ENCODE measurements at places on chromosomes 6 and 20. TPM values are rescaled to one million over a fixed set of nuclear protein-coding genes. Genes with fewer than 3 reads are reported as not detected.

GRCh38 chr20:61437280-61438206 is 185.5 kb downstream of the CDH4 start:
- no peaks in the 10 kb centered on the region for H3K4me1 ChIP-seq
- no peaks in the 10 kb centered on the region for H3K27me3 ChIP-seq
- no peak for DNase-seq
- H3K27ac ChIP-seq = no peak overlapping the region
- H3K4me3 ChIP-seq = no peak overlapping the region

DNA sequence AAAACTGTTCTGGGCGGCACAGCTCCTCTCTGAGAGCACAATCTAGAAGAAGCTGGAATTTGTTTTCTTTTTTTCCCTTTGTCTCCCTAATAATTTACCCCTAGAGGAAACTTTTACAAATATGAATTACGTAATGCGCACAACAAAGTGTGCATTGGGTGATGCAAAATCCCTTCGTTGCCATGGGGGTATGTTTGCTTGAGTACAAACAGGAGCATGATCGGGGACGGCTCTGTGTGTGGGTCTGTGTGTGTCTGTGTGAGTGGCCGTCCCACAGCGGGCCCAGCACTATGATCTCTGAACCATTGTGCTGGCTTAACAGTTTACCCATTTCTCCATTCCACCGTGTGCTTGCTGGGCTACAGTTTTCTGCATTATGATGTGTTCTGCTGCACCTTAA is 278.2 kb downstream of the CDC5L start:
- no peaks in the 10 kb centered on the region for H3K27me3 ChIP-seq
- H3K4me1 ChIP-seq = no peaks in the 10 kb centered on the region
- H3K36me3 ChIP-seq = no peaks in the 10 kb centered on the region
- no peak overlapping the region for H3K4me3 ChIP-seq
- no peak overlapping the region for H3K27ac ChIP-seq

DNA sequence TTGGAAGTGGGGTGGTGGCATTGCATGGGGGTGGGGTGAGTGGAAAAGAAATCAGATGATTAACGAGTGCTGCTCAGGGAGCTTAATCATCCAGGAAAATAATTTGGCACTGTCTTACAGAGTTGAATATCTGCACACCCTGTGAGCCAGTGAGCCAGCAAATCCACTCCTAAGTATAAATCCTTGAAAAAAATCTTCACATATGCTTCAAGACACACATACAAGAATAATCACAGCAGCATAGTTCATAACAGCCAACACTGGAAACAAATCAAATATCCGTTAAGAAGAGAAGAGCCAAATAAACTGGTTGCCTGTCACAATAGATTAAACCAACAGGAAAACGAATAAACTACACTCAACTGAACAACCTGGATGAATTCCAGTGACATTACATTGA is 62.8 kb downstream of the SAMD3 start:
- H3K27ac ChIP-seq = no peak overlapping the region
- no peak for DNase-seq
- peaks cover 9% of the 10 kb centered on the region for H3K36me3 ChIP-seq
- no peak overlapping the region for H3K4me3 ChIP-seq
- H3K27me3 ChIP-seq = no peaks in the 10 kb centered on the region

GRCh38 chr20:9114709-9115108 is 45.8 kb downstream of the PLCB4 start:
- no peaks in the 10 kb centered on the region for H3K4me1 ChIP-seq
- H3K27ac ChIP-seq = no peak overlapping the region
- H3K36me3 ChIP-seq = no peaks in the 10 kb centered on the region
- DNase-seq = no peak

DNA sequence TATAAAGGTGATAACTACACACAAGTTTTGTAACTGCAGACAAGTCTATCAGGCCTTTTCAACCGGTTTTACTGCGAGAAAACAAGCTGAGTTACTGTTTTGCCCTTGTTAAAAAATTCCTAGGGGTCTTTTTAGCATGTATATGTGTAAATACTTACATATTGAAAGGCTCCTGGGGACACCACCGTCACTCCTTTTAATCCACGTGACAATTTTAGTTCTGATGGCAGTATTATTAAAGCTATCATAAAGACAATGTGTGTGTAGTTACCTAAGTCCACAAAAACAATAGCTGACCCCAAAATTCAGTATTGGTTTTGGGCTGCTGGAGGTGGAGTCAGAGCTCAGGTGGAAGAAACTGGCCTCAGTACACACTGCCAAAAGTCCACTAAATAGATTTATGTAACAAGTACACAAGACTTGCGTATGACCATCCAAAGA is 41.3 kb upstream of the HFE start:
- peak overlapping the region; percentile 90 for H3K27ac ChIP-seq
- H3K4me3 ChIP-seq = peak overlapping the region; percentile 91
- no peaks in the 10 kb centered on the region for H3K36me3 ChIP-seq
- no peak for DNase-seq

DNA sequence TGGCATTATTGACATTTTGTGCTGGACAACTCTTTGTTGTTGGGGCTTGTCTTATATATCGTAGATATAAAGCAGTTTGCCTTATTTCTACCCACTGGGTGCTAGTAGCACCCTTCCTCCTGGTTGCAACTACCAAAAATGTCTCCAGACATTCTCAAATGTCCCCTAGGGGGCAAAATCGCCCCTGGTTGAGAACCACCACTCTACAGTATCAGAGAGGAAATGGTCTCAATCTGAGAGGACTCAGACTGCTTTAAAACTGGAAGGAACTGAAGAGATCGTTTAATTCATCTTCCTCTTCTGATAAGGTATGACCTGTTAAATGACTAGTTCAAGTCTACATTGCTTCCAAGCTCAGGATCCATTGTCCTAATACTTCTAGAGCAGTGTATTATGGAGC is 14.9 kb downstream of the SH3BGRL2 start:
- H3K27ac ChIP-seq = no peak overlapping the region
- no peak overlapping the region for H3K4me3 ChIP-seq
- DNase-seq = peak; percentile 42

GRCh38 chr6:28167068-28167467 is 25.4 kb downstream of the ZKSCAN8 start:
- H3K4me1 ChIP-seq = no peaks in the 10 kb centered on the region
- H3K27ac ChIP-seq = no peak overlapping the region
- no peak overlapping the region for H3K4me3 ChIP-seq
- H3K27me3 ChIP-seq = no peaks in the 10 kb centered on the region

SLC35F1 gene
- polyA plus RNA-seq = not detected

MARCKS gene
- polyA plus RNA-seq = not detected
